Dorsolateral prefrontal cortex (tissue), 122 donors: ENCODE measurements at places on chromosomes 7 and 10. TPM values are rescaled to one million over a fixed set of nuclear protein-coding genes. Genes with fewer than 3 reads are reported as not detected.

DNA sequence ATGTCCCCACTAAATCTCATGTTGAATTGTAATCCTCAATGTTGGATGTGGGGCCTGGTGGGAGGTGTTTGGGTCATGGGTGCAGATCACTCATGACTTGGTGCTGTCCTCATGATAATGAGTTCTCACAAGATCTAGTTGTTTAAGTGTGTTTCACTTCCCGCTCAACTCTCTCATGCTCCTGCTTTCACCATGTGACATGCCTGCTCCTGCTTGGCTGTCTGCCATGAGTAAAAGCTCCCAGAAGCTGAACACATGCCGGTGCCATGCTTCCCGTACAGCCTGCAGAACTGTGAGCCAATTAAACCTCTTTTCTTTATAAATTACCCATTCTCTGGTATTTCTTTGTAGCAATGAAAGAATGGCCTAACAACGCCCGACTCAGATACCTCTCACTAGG lies 6.2 kb upstream of the PSTK start:
- DNase-seq = no peak

DNA sequence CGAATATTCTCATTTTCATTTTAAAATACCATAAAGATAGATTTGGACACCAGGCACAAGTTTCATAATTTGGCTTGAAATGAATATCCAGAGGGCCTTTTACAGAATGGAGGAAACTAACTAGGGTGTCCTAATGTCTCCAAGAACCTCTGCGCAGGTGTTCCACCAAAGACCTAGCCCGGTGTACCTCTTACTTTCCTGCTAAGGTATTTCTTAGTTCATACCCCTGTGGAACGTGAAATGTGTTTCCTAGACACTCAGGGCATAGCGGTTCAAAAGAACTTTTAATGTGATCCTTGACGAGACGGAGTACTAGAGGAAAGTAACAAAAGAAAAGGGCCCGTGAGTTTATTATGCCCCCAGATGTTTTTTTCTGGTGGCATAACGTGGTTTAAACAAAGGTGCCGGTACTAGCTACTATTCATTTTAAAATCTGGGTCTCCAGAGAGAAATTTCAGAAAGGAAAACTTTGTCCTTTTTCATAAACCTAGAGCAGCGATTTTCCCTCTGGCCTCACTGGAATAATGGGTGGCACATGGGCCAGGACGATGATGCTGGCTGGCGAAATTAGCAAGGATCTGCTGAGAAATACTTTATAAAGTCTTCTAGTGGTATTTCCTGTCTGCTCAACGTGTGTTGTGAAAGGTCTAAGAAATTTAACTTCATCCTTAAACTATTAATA lies 1.4 kb downstream of the APBB1IP start:
- DNase-seq = no peak

DNA sequence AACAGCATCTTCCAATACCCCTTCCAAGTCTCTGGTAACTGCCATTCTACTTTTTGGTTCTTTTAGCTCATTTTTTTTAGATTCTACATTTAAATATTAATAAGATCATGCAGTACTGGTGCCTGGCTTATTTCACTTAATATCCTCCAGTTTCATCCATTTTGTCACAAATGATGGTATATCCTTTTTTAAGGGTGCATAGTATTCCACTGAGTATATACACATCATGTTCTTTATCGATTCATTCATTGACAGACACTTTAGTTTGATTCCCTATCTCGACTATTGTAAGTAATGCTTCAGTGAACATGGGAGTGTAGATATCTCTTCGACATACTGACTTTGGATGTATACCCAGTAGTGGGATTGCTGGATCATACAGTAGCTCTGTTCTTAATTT lies 89.7 kb downstream of the CCDC3 start:
- DNase-seq = no peak

- DNase-seq = no peak
These were observed 165.3 kb downstream of the USP6NL start for GRCh38 chr10:11446133-11446532.

GRCh38 chr10:43963379-43963778 lies 314.7 kb upstream of the ZNF32 start:
- DNase-seq = no peak

- no peak for DNase-seq
These were observed 48.9 kb downstream of the AKR1D1 start for GRCh38 chr7:138125119-138125518.

- peak; percentile 64 for DNase-seq
These were observed 35.4 kb downstream of the TRIL start for GRCh38 chr7:28922624-28923331.

Gene PLAU
- 0.85 TPM for total RNA-seq

Gene MYL10
- not detected for total RNA-seq

Gene SUV39H2
- total RNA-seq = 14.4 TPM

Gene CCDC7
- total RNA-seq = 78.3 TPM
